ENCODE measurements at places on chromosomes 2 and 18. TPM values are rescaled to one million over a fixed set of nuclear protein-coding genes. Genes with fewer than 3 reads are reported as not detected.

Gene CDK15
- total RNA-seq: 3.1 TPM

Gene ANKRD62
- not detected for total RNA-seq

Gene OTOS
- not detected for total RNA-seq

Gene NTSR2
- not detected for total RNA-seq

Gene IMPA2
- 11.7 TPM for total RNA-seq

Gene PCBP1
- 32.2 TPM for total RNA-seq

Gene MOGAT1
- not detected for total RNA-seq

Gene LYG2
- not detected for total RNA-seq

Gene SULT1C4
- not detected for total RNA-seq

Gene RALB
- 109 TPM for total RNA-seq

Gene G6PC2
- total RNA-seq: not detected

Gene MRO
- 0.12 TPM for total RNA-seq

Gene CXCR1
- total RNA-seq: not detected

Gene POMC
- total RNA-seq: 1.1 TPM

Gene ZNG1B
- 34.3 TPM for total RNA-seq

Gene IL37
- total RNA-seq: not detected

Gene CDH7
- not detected for total RNA-seq

Gene CETN1
- total RNA-seq: not detected

Gene PASK
- 5.2 TPM for total RNA-seq

Gene DCC
- 5.1 TPM for total RNA-seq
